ENCODE measurements at places on chromosomes 3 and 15. TPM values are rescaled to one million over a fixed set of nuclear protein-coding genes. Genes with fewer than 3 reads are reported as not detected.
A peak's percentile ranks its signal among the peaks of the same experiment; 100 is the strongest.

DNA sequence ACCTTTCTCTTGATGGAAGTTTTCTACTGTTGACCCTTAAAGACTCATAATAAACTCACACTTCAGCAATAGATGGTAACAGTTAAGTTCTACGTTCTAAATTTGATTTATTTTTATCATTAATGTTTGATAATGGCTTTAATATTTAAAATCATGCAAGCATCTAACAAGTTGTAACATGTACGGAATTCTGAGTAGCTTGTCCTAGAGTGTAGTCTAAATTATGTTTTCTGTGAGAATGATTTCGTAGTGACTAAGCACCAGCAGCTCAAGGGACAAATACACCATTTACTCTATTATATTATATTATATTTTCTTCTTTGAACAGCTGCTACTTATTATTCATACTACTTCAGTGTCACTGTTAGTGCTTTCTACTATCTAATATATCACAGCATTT is 345.6 kb downstream of the NLGN1 start:
- no peak for DNase-seq

- no peak for DNase-seq
These were observed 80.8 kb downstream of the KCNH8 start for GRCh38 chr3:19229086-19229485.

DNA sequence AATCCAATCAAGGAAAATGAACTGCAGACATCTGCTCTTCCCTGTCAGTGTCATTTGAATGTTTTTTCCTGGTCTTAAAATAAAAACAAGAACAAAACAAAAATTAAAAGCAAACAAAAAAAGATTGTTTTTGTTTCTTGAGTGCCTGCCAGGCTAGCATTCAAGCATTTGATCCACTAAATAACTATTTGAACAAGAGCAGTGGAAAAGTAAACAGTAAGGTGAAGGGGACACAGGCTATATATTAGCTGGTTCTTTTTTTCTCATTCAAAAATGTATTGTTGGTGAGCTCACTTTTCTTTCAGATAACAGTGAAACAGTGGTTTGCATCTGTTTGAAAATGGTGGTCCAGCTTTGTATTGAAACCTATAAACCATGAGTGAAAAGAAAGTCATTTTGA is 586.9 kb upstream of the SGO1 start:
- no peak for DNase-seq

DNA sequence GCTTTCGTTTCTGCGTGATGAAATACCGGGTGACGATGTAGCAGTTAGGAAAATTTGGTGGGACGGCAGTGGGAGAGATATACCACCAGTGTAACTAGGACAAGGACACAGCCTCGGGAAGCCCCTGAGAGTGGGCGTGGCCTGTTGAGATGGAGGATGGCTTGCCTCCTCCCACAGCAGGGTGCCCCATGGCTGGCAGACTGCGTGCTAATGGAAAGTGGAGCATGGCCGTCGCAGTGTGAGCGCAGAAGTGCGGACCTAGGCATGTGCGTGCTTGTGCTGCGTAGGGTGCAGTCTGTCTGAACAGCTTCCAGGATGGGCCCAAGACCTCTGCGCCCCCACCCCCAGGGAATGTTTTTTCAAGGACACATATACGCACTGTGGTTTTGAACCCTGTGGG is 56.8 kb downstream of the CHDH start:
- no peak for DNase-seq

GRCh38 chr15:31489801-31490646 is 163.4 kb downstream of the KLF13 start:
- DNase-seq = peak; percentile 23

- no peak for DNase-seq
These were observed 975 bp downstream of the PCSK6 start for GRCh38 chr15:101488300-101489164.

DNA sequence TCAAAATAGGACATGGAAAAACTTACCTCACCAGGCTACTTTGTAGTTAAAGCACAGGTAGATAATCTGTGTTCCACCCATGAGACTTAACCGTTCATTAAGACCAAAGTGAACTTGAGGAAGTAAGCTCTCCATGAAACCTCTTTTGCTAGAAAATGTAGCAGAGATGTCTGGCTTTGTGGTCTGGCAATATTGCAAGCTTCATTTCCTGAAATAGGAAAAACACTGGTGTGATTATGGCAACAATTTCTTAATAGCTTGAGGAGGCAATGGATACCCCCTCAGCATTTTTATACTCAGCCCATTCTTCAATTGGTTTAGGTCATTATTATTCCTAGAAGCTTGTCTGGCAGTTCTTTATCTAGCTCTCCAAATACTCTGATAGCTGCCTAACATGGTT is 957.3 kb downstream of the IGSF11 start:
- no peak for DNase-seq

DNA sequence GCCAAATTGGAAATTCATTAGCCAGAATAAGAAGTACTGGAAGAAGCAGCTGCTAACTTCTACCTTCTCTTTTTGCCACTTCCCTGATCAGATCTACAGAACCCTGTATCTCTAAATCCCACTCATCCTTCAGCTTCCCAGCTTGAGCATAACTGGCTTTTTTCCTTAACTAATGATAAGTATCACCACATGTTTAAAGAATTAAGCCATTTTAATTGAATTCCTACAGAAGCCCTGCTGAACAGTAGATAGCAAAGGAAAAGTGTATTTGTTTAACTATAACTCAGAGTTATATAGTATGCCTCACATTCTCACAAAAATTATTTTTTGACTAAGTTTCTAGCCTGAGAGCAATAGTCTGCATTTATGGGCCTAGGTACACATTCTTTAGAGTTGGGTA is 262.4 kb downstream of the UBE2E2 start:
- DNase-seq = no peak

DNA sequence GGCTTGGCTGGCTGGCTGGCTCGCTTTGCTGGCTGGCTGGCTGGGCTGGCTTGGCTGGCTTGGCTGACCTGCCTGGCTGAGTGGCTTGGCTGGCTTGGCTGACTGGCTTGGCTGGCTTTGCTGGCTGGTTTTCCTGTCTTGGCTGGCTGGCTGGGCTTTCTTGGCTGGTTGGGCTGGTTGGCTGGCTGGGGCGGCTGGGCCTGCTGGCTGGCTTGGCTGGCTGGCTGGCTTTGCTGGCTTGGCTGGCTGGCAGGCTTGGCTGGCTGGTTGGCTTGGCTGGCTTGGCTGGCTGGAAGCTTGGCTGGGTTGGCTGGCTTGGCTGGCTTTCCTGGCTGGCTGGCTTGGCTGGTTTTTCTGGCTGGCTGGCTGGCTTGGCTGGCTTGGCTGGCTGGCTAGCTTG is 435.6 kb downstream of the GOLGA6L6 start:
- no peak for DNase-seq

GRCh38 chr15:72491768-72492167 is 17.6 kb downstream of the ARIH1 start:
- no peak for DNase-seq

- no peak for DNase-seq
These were observed 481 bp upstream of the CRYBG3 start for GRCh38 chr3:97821287-97821773.

- no peak for DNase-seq
These were observed 4.2 kb downstream of the CAV3 start for GRCh38 chr3:8737823-8738222.

DNA sequence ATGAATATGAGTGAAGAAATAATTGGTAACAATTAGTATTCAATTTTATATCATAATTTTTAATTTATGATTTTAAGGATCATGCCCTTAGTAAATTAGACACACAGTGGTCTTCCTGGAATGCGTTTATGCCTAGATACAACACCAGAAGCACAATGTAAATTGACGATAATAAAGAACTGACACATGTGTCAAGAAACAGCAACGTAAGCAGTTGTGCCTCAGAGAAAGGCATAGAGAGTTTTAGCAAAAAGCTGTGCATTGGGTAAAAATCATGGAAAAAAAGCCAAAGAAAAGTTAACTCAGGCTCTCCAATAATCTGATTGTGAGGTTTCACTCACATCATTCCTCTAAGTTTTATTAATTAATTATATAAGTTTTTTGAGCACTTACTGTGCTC is 37.0 kb upstream of the CNTN6 start:
- no peak for DNase-seq

DNA sequence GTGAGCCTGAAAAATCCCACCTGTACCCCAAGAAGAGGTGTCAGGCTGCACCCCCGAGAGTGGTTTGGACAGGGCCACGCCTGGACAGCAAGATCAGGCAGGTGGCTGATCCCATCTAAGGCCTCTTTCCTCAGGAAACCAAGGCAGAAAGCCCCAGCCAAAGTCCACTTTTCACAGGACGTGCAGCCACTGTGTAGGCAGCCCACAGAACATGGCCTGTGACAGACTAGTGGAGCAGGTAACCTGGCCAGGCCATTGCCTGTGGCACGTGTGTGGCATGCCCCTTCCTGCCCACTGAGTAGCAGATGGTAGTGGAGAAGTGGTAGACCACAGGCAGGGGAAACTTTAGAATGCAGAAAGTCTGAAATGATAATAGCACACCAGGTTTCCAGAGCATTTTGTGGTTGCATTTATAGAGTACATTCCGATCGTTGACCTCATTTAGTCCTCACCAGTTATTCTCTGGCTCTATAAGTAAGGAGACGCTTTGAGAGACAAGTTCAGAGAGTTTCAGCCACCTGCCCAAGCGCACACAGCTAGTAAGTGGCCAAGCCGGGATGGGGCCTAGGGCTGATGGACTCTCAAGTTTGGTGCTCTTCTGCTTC is 68.7 kb downstream of the AAGAB start:
- no peak for DNase-seq

DNA sequence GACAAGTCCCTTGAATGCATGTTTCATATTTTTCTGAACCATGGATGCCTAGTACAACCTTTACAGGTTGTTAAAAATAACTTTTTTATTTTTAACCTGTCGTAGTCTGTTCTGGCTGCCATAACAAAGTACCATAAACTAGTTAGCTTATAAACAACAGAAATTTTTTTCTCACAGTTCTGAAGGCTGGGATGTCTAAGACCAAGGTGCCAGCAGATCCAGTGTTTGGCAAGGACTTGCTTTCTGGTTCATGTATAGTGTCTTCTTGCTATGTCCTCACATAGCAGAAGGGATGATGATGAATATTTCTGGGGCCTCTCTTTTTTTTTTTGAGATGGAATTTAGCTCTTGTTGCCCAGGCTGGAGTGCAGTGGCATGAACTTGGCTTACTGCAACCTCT is 23.0 kb upstream of the POLR2M start:
- no peak for DNase-seq

DNA sequence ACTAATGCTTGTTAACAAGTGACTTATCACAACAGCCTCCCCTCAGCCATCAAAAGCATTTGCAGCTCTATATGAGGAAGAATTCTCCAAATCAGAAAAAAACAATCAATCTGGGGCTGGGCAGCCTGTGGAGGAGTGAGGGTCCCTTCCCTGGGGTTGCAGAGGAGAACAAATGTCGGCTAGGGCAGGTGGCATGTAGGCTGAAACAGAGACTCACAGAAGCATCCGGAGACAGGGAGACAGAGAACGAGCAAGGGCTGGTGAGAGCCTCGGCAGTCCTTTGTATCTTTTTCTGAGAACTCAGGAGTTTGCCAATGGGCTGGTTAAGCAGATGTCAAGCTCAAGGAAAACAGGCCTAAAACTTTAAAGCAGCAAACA is 15.8 kb downstream of the ITGA11 start:
- no peak for DNase-seq

- DNase-seq = no peak
These were observed 35.7 kb downstream of the MRPL46 start for GRCh38 chr15:88431441-88431840.

GRCh38 chr3:140510303-140510861 is 167.5 kb upstream of the TRIM42 start:
- no peak for DNase-seq

- no peak for DNase-seq
These were observed 30.2 kb upstream of the BSN start for GRCh38 chr3:49523756-49524747.

GRCh38 chr3:86948822-86949221 is 42.1 kb downstream of the VGLL3 start:
- no peak for DNase-seq

- no peak for DNase-seq
These were observed 36.1 kb downstream of the PBRM1 start for GRCh38 chr3:52649461-52650210.

DNA sequence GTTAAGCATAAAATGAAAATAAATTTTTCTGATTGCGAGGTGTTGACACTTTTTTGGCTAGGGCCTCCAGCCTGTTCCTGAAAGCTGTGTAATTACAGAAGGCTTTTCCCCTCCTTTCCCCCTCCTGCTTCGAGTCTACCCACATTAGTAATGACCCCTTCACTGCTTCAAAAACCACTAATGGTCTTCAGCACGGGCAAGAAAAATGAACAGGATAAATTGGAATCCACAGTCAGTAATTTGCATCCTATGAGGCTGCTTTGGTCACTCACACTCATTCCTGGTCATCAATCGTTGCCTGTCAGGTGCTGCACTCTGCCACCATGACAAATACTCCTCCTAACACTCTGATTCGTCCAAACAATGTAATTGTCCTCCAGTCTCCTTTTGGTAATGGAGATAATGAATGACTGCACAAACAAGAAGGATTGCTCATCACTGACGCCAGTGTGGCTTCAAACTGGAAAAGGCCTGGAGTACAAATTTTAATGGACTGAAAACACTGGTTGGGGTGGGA is 148.6 kb downstream of the MEIS2 start:
- no peak for DNase-seq

DNA sequence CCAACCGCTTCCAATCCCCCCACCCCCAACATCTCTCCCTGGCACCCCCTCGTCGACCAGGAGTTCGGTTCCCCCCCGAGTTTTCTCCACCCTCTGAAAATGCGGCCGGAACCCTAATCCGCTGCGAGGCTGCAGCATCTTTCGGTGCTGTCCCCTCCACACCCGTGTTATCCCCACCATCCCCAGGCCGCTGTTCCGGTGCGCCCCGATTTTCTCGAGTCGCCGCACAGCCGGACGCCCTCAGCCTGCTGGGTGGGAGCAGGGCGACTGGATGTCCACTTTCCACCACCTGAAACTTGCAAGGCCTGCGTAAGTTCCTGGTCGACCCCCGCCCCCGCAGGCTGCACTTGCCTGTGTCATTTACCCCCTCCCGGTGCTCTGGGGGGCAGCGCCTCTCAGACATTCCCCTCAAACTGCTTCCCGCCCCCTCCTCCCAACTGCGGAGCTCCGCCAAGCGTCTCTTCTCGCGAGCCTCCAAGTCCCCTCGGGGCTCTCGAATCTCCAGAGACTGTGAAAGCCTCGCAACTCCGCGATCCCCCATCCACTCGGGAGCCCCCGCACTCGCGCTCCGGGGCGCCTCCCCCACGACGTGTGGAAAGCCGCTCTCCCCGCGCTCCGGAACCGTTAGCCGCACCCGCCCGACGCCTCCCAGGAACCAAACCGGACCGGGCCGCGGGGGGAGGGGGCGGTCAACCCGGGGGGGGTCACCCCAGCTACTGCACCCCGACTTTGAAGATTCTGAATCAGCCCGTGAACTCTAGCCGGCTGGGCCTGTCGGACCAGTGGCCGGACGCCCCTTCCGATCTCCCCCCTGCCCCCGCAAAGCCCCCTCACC is 566 bp downstream of the ETV5 start:
- no peak for DNase-seq

GRCh38 chr15:69604072-69604411 is 151.4 kb downstream of the RPLP1 start:
- DNase-seq = no peak

- DNase-seq = no peak
These were observed 13.0 kb upstream of the NTRK3 start for GRCh38 chr15:88269356-88270062.

Gene CCDC39
- total RNA-seq = not detected

Gene TMC3
- total RNA-seq = not detected

Gene GCNT3
- 5.5 TPM for total RNA-seq

Gene NEK10
- total RNA-seq = 3.4 TPM

Gene C3orf22
- total RNA-seq = not detected

Gene PLAAT1
- 5.2 TPM for total RNA-seq

Gene TUSC7
- not detected for total RNA-seq

Gene UQCC5
- 0.97 TPM for total RNA-seq

Gene GOLGA8K
- 1.5 TPM for total RNA-seq

Gene CLDND1
- total RNA-seq = 112 TPM

Gene POLQ
- total RNA-seq = 1.6 TPM

Gene RASGRP1
- 0.10 TPM for total RNA-seq

Data from glomerular endothelial cell (primary cell).